ENCODE measurements at places on chromosomes 16 and 17.

GRCh38 chr16:1786242-1787055, 3.7 kb downstream of the NUBP2 start:
- no peak for DNase-seq

DNA sequence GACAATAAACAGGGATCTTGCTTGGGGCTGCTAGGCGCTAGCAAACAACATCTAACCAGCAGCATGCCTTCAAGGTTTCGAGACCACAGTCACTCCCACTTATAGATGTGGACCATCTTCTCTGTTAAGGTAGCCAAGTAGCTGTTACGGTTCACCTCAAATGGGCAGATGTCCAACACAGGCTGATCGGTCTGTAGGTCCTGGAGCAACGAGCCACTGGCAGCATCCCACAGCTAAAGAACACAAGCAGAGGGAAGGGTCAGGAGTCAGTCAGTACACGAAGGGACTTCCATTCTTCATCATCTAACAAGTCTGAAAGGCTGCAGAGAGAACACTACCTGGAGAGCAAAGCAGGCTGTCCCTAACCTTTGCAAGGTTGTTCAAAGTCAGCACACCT, 16.9 kb upstream of the GLG1 start:
- DNase-seq = no peak

GRCh38 chr17:3798273-3799180, 2.5 kb downstream of the ITGAE start:
- DNase-seq = no peak

GRCh38 chr17:50699410-50699809, 8.3 kb downstream of the ANKRD40 start:
- DNase-seq = no peak

- no peak for DNase-seq
Observed at GRCh38 chr17:76504117-76504516, 2.9 kb upstream of the RHBDF2 start.

DNA sequence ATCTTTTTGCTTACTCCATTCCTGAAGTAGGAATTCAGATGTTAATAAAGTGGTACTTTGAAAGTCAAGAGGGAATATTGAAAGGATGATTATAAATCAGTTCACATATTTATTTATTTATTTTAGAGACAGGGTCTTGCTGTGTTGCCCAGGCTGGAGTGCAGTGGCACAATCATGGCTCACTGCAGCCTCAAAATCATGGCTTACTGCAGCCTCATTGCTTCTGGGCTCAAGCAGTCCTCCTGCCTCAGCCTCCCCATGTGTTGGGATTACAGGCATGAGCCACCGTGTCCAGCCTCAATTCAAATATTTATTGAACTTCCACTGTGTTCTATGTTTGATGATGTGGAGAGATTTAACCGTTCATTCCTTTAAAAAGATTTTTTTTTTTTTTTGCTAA, 6.6 kb downstream of the NDEL1 start:
- no peak for DNase-seq

DNA sequence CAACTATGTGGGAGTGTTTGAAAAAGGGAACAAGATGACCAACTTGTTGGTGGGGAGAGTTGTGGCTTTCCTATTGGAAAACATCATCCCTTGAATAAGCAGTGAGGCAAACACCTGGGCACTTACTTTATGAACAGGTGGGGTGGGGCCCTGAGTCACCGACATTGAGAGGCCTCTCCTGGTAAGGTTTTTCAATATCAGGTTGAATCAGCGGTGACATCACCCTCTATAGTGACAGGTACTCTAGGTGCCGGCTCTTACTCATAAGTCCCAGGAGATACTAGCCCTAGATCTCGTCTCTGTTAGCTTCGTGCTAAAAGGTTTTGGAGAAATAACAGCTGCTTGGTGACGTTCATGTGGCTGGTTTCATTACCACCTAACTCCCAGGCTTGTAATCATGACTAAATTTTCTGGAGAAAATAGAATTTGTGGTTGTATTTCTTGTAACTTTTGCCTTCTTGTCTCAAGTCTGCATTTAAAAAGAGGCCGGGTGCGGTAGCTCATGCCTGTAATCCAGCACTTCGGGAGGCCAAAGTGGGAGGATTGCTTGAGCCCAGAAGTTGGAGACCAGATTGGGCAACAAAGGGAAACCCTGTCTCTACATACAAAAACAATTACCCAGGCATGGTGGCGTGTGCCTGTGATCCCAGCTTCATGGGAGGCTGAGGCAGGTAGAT, 19.3 kb downstream of the CDH1 start:
- no peak for DNase-seq

GRCh38 chr17:9291912-9292560, 270.7 kb downstream of the NTN1 start:
- DNase-seq = peak; percentile 8

DNA sequence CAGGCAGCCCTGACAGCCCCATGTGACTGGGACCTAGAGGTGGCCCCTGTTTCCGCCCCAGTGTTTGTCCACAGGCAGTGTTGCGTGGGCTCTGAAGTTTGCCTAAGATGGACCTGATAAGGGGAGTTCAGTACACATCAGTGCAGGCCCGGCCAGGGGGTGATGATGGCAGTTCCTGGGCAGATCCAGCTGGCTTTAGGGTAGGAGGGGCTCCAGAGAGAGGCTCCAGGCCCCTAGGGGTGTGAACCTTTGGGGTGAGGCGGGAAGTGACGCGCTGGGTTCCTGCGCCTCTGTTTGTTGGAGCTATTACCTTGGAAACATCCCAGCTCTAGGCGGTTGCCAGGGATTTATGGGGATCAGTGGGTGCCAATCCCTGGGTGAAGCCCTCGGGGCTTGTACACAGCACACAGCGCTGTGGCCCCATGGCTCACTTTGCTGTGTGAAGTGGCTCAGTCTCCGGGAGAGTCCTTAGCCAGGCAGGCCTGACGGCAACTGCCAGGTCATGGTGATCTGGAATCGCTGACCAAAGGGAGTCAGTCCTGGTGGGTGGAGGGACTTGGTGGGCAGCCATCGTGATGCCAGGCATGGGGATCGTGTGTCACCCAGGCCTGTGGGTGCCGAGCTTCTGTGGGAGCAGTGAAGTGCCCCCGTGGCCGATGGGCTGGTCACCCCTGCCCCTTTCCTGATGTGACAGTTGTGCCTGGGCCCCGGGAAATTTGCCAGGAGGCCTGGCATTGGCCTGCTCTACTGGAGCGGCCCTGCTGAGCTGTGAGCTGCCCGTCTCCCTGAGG, 146.1 kb downstream of the SEC14L1 start:
- peak; percentile 59 for DNase-seq

GRCh38 chr16:19687279-19687678, 30.7 kb downstream of the KNOP1 start:
- DNase-seq = no peak

DNA sequence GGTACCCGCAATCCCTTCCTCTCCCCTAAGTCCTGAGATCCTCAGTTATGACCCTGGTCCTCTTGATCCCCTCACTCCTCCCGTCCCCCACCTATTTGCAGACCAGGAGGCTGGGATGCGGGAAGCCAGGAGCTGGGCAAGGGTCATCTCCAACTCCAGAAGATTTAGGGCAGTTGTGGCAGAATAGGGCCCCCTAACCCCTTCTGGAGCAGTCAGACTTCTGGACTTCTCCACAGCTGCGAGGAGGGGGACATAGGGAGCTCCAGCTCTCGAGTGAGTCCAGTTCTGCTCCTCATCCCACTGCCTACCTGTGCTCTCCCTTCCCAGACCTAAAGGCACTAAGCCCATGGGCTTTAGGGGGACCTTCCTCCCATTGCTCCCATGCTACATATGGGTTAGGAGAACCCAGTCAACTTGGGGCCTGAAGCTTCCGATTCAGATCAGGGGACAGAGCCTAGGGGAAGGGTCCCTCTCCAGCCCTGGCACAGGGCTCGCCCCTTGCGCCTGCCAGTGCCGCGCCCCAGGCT, 1.3 kb downstream of the WNK4 start:
- no peak for DNase-seq

DNA sequence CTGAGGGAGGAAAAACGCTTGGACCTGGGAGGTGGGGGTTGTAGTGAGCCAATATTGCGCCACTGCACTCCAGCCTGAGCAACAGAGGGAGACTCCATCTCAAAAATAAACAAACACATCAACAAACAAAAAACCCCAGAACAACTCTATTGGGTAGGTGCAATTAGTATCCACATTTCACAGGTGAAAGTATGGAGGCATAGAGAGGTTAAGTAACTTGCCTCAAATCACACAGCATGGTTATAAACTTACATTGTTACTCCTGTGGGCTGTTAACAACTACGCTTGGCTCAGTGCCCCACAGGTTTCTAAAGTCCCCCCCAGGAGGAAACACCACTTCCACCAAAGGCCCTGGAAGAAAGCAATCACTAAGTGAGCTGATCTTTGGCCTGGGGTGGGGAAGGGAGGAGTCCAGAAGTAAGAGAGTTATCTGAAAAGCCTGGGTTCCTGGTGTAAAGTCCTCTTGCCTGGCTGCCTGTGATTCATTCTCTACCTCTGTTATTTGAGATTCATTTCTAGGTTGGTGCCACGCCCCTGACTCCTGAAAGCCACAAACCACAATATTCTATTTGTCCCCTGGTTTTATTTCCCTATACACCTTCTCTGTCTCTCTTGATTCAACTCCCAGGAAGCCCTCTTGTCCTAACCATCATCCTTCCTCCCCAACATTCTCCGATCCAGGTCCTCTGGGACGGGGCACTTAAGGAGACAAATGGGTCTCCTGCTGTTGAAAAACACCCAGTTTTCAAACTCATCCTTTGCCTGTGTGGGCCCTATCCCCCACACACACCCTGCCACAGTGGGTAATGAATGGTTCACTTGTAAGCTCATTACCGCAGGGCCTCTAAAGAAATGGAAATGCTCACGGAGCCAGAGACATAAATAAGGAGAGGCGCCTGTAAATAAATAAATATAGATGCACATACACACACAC, 195.4 kb downstream of the XYLT1 start:
- DNase-seq = peak; percentile 39

GRCh38 chr17:52156576-52157570, 1.6 kb downstream of the CA10 start:
- no peak for DNase-seq

DNA sequence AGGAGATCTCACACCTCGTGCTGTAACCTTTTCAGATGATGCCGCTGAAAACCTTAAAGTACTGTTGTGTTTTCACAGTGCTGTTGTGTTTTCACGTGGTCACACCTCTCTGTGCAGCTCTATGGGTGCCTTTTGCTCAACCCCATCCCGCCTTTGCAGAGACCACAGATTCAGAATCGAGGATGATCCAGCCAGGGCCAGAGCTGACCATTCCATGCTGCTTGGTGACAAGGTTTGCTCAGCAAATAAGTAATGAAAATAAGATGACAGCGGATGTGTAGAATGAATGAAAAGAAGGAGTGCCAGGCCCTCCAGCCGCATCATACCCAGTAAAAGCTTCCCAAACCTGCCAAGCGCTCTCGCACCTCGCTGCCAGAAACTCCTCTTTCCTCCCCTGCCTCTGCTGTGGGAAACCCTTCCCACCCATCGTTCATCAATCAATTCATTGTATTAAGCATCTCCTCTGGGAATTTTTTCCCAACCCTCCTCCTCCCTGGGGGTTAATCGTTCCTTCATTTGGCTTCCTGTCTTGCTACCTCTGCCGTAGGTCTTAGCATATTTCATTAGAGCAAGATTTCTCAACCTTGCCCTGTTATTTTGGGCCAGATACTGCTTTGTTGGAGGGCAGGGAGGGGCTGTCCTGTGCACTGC, 93.4 kb upstream of the CRHR1 start:
- no peak for DNase-seq

DNA sequence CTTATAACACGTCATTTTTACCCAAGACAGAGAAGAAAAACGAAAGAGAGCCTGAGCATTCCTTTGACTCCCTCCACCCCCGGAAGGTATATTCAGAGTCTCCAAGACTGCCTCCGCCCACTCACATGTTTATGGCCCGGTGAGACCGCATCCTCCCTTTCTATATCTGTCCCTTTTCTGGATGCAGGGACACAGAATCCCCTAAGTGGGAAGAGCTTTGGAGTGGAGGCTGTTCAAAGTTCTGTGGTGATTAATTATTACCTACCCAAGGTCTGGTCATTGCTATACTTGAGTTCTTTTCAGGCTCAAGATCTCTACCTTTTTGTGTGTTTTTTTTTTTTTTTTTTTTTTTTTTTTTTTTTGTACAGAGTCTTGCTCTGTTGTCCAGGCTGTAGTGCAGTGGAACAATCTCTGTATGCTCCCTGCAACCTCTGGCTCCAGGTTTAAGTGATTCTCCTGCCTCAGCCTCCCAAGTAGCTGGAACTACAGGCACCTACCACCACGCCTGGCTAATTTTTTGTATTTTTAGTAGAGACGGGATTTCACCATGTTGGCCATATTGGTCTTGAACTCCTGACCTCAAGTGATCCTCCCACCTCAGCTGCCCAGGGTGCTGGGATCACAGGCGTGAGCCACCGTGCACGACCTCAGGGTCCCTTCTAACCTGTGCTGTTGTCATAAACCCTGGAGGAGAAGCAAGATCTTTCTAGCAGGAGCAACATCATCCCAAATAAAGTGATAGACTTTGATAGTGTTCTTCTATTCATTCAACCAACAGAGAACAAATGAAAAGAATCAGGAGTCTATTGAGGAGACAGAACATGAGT, 407.1 kb downstream of the WWOX start:
- no peak for DNase-seq

GRCh38 chr17:81092518-81093095, 57.7 kb downstream of the BAIAP2 start:
- DNase-seq = no peak

GRCh38 chr17:48055531-48056245, 7.5 kb downstream of the NFE2L1 start:
- DNase-seq = peak; percentile 79

DNA sequence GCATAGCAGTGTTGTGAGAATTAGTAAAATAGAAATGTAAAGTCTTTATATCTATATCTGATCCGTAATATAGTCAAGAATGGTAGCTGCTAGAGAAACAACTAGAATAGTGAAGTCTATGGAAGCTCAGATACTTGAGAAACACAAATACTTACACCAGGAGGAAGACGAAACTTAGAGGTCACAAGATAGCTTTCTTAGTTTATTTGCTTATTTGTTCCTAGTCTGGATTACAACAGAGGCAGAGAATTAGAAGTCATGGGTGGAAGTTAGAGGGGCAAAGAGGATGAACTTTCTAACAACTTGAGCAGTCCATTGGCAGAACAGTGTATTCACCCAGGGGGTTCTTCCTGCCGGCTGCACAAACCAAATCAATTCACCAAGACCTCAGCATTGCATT, 13.9 kb downstream of the GNGT2 start:
- no peak for DNase-seq

- DNase-seq = no peak
Observed at GRCh38 chr17:40022497-40022896, 7.3 kb downstream of the CSF3 start.

- no peak for DNase-seq
Observed at GRCh38 chr16:67278773-67279295, 498 bp upstream of the PLEKHG4 start.

DNA sequence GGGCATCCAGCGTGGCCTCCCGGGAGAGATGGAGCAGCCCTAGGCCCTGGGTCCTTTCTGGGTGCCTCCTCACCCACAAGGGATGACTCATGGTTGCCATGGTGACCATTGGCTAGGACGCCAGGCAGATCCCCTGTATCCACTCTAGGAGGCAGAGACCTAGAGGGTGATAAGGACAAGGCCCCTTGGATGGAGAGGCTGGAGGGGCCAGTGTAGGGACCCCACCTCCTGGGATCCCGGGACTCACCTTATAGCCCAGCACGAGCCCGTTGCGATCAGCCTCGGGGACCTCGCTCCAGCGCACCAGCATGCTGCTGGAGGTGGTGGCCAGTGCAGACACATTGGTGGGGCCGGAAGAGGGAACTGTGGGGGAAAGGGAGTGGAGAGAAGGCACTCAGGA, 82.2 kb upstream of the CDC42EP4 start:
- no peak for DNase-seq

GRCh38 chr17:8825802-8826201, 26.6 kb upstream of the MFSD6L start:
- no peak for DNase-seq

All from astrocyte of the spinal cord (primary cell).